ENCODE measurements at places on chromosomes 1 and 21. TPM values are rescaled to one million over a fixed set of nuclear protein-coding genes. Genes with fewer than 3 reads are reported as not detected.

CNKSR1 gene
- 0.58 TPM for polyA plus RNA-seq

ATAD3A gene
- polyA plus RNA-seq: 40.2 TPM

IGSF21 gene
- polyA plus RNA-seq: not detected

GJB4 gene
- not detected for polyA plus RNA-seq

KCNJ9 gene
- 0.05 TPM for polyA plus RNA-seq

Measured in SK-N-SH (cell line).